Activated naive CD8-positive, alpha-beta T cell treated with anti-CD3 and anti-CD28 coated beads for 36 hours (primary cell): ENCODE measurements at places on chromosomes 4 and X. TPM values are rescaled to one million over a fixed set of nuclear protein-coding genes. Genes with fewer than 3 reads are reported as not detected.
A peak's percentile ranks its signal among the peaks of the same experiment; 100 is the strongest.

Gene SPANXN3
- total RNA-seq, result not detected

Gene NWD2
- not detected for total RNA-seq

GRCh38 chr4:156113138-156113765, 159.6 kb upstream of the CTSO start:
- no peak for DNase-seq
- no peak overlapping the region for H3K27ac ChIP-seq
- no peaks in the 10 kb centered on the region for H3K36me3 ChIP-seq
- H3K27me3 ChIP-seq, result no peaks in the 10 kb centered on the region

- H3K27ac ChIP-seq, result no peak overlapping the region
- peaks cover 7% of the 10 kb centered on the region for H3K27me3 ChIP-seq
- DNase-seq, result peak; percentile 57
- no peaks in the 10 kb centered on the region for H3K36me3 ChIP-seq
Observed at GRCh38 chrX:151082077-151082948, 94.1 kb upstream of the GPR50 start.

DNA sequence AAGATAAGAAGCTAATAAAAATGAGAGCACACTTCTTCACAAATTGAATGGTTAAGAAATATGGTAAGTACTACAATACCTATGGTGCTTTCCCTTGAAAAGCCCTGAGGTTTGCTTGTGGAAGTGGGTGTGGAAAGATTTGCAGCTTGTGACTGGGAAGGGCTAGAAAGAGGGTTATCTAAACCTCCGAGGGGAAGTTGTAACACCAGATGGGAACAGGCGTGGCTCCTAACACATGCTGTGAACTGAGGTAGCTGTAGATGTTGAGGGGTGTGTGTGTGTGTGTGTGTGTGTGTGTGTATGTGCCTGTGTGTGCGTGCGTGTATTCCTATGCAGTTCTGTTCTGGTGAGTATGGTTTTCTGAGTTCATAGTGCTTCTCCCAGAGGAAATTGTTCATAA, 21.5 kb downstream of the FRMPD4 start:
- H3K4me3 ChIP-seq, result no peak overlapping the region
- H3K36me3 ChIP-seq, result no peaks in the 10 kb centered on the region
- no peaks in the 10 kb centered on the region for H3K27me3 ChIP-seq
- H3K4me1 ChIP-seq, result no peaks in the 10 kb centered on the region
- no peak overlapping the region for H3K27ac ChIP-seq
- DNase-seq, result no peak

DNA sequence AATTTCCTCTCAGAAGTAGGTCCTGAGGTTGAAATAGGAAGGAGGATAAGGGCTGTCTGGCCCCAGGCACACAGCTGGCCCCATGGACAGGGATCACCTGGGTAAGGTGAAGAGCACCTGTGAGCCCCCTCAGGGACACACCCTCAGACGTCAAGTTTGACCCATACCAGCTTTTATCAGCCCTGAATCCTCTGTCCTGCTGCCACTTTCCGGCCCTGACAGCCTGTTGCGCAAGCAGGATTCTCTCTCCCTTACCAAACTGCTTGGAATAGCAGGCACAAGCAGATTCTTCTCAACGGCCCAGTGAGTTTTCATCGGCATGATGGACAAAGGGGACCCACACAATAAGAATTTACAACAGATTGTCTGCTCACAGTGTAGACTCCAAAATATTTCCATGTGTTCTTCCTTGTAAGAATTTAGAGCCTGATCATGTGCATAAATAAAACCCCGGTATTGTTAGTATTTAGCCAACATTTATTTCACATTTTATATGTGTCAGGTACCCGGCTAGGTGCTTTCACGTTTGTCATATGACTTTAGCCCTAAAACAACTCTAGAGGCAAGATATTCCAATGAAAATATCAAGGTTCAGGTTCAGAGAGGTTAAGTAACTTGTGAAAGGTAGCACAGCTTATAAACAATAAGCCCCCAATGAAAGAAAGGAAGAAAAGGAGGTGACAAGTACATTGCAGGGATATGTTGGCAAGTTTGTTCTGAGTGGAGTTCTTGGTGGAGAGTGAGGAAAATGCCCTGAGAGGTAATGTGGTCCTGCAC, 107.2 kb upstream of the KIT start:
- no peak for DNase-seq
- no peak overlapping the region for H3K27ac ChIP-seq
- H3K4me3 ChIP-seq, result no peak overlapping the region
- no peaks in the 10 kb centered on the region for H3K4me1 ChIP-seq
- H3K36me3 ChIP-seq, result no peaks in the 10 kb centered on the region

DNA sequence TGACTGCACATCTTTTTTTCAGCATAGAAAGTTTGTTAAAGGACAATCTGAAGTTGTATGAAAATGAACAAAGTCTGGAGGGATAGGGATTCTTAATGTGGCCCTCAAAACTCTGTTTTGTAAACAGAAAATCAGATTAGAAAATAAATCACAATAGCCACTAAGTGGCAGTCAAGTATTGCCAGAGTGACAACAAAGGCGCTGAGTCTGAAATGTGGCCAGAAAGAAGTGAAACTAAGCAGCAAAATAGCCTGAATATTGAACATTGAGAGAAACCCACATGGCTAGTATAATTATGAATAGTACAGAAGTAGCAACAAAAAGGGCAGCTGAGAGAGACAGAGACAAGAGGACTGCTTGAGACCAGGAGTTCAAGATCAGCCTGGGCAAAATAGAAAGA, 81.1 kb upstream of the CT45A1 start:
- H3K27ac ChIP-seq, result no peak overlapping the region
- no peaks in the 10 kb centered on the region for H3K4me1 ChIP-seq
- no peak for DNase-seq
- no peaks in the 10 kb centered on the region for H3K27me3 ChIP-seq
- no peak overlapping the region for H3K4me3 ChIP-seq

Gene LRIT3
- total RNA-seq, result 0.16 TPM

Gene FREM3
- not detected for total RNA-seq

DNA sequence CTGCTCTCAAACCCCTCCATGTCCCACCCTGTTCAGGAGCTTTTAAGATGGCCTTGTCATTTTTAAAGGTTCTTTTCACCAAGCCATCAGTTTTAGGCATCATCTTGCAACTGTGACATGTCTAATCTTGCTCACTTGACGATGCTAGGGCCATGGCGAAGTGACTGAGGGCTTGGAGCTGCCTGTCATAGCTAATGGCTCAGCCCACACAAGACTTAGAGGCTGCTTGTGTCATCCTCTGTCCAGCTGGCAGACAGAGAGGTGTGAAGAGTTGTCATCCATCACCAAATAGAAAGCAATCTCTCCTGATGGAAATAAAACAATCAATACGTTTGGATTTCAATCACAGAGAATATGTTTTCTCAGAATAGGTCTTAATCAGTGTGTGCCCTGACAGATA, 194.9 kb downstream of the HS6ST2 start:
- H3K27me3 ChIP-seq, result no peaks in the 10 kb centered on the region
- H3K36me3 ChIP-seq, result no peaks in the 10 kb centered on the region
- H3K4me3 ChIP-seq, result no peak overlapping the region
- no peak for DNase-seq
- no peaks in the 10 kb centered on the region for H3K4me1 ChIP-seq
- no peak overlapping the region for H3K27ac ChIP-seq

DNA sequence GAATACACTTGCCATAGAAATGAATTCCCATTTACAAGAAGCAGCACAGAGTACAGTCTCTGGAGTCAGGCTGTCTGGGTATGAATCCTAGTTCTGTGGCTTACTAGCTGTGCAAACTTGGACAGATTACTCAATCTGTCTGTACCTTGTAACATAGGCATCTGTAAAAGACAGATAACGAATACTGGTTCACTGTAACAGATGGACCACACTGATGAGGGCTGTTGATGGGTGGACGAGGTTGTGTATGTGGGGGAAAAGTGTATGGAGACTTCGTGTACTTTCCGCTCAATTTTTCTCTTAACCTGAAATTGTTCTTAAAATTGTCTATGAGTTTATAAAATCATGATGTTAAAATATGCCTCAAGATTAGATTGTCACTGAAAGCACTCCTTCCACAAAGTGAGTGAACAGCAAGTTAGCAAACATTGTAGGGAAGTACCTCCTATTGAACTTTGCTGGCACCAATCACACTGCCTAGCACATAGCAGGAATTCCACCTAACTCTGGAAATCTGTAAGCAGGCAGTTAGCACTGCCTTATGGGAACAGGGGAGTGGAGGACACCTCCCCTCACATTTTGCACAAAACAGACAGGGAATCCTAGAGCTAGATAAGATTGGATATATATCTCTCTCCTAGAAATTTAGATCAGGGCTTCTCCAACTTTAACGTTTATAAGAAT, 6.5 kb upstream of the EXOSC9 start:
- no peak overlapping the region for H3K4me3 ChIP-seq
- no peaks in the 10 kb centered on the region for H3K36me3 ChIP-seq
- H3K4me1 ChIP-seq, result peaks cover 16% of the 10 kb centered on the region
- H3K27ac ChIP-seq, result no peak overlapping the region
